ENCODE measurements at places on chromosomes 11 and 22. TPM values are rescaled to one million over a fixed set of nuclear protein-coding genes. Genes with fewer than 3 reads are reported as not detected.

DNA sequence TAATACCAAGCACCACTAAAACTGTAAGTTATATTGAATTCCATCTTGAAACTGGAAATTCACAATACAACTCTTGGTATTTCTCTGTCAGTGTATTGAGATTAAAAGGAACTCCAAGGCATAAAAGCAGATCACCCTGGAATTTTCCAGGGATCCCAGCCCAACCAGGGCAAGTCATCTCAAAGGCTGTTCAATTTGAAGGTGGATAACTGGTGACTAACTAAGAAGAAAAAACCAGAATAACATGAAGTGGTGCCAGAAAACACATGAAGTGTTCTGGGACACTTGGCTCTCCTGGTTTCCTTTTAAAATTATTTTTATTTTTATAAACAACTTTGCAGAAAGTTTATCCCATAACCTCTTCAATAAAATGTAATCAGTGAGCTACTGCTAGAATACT is 7.8 kb upstream of the BMAL1 start:
- no peak for DNase-seq

- DNase-seq, result no peak
These were observed 6.7 kb upstream of the CYTH4 start for GRCh38 chr22:37275622-37276021.

PACS1 gene
- total RNA-seq, result 91.8 TPM

GRCh38 chr11:60754887-60755286 is 1.8 kb upstream of the MS4A15 start:
- DNase-seq, result no peak

GRCh38 chr11:118410055-118410745 is 8.8 kb downstream of the ATP5MG start:
- no peak for DNase-seq

DNA sequence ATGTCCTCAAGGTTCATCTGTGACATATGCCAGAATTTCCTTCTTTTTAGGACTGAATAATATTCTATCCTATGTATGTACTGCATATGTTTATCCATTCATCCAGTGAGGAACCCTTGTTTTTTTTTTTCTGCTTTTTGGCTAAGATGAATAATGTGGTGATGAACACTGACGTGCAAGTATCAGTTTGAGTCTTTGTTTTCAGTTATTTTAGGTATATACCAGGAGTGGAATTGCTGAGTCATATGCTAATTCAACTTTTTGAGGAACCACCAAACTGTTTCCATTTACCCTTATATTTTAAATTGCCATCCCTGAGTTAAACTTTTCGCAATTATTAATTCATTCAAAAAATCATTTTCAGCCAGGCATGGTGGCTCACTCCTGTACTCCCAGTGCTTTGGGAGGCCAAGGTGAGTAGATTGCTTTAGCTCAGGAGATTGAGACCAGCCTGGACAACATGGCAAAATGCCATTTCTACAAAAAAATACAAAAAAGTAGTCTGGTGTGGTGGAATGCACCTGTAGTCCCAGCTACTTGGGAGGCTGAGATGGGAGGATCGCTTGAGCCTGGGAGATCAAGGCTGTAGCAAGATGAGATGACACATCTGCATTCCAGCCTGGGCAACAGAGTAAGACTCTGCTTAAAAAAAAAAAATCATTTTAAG is 64.2 kb downstream of the MICAL2 start:
- no peak for DNase-seq

CSNK2A3 gene
- total RNA-seq, result 2.6 TPM

DNA sequence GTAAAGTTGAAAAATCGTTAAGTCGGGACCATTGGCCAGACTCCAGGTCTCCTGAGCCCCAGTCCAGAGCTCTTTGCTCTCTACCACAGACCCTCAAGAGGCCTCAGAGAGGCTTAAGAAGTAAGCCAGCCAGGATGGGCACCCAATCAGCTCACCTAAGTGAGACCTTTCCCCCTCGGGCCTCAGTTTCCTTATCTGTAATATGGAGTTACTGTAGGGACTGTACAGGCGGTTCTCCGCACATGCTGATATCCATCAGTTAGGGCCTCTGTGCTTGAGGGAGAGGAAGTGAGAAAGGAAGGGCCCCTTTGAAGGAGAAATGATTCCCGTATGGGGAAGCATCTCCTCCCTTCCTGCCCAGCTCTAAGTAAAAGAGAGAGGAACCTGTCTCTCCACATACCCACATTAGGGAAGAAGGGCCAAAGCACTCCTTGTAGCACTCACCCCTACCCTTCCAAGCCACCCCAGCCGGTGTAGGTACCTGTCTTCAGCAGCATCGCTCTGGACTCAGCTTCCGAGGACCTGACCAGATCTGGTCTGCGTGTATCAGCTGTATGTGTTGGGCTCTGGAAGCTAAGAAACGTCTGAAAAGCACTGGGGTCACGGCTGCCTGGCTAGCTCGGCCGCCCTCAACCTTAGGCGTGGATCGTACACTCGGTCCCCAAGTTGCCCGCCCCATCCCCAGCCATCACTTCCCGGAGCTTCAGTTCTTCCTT is 653 bp downstream of the NAGA start:
- no peak for DNase-seq

NRGN gene
- total RNA-seq, result 5.7 TPM

GRCh38 chr22:25358421-25359170 is 139.2 kb downstream of the CRYBB2 start:
- DNase-seq, result no peak

GRCh38 chr11:1308743-1309497 is 512 bp downstream of the TOLLIP start:
- no peak for DNase-seq

GRCh38 chr11:125289419-125290098 is 125.0 kb downstream of the PKNOX2 start:
- DNase-seq, result no peak

Data from Panc1 (cell line).